ENCODE measurements at places on chromosomes 1 and 21. TPM values are rescaled to one million over a fixed set of nuclear protein-coding genes. Genes with fewer than 3 reads are reported as not detected.

CHRNB2 gene
- total RNA-seq, result not detected

DNA sequence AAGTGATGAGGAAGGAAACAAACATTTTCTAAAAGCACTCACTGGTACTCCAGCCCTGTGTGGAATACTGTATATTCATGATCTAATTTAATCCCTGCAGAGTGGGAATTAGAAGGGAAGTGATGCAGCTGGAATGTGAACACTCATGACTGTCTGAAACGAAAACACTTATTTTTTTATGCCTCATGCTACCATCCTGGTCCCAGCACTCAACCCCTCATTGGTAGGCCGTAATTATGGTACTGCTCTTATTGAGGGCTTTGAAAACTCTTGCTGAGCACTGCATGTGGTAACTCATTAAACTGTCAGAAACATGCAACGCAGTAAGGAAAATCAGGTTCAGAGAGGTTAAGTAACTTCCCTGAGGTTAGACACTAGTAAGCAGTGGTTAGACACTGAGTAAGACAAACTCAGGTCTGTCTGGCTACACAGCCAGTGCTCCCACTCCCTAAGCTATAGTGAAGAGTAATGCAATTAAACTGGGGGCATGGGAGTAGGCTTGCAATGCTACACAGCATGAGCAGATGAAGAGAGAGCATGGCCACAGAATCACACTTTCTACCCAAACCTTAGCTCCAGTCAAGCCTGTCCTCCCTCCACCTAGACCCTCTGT, 17.3 kb upstream of the TNFSF4 start:
- no peak overlapping the region for H3K27ac ChIP-seq
- peak; percentile 28 for DNase-seq
- no peaks in the 10 kb centered on the region for H3K4me1 ChIP-seq
- H3K4me3 ChIP-seq, result no peak overlapping the region
- H3K36me3 ChIP-seq, result no peaks in the 10 kb centered on the region
- H3K27me3 ChIP-seq, result no peaks in the 10 kb centered on the region

DNA sequence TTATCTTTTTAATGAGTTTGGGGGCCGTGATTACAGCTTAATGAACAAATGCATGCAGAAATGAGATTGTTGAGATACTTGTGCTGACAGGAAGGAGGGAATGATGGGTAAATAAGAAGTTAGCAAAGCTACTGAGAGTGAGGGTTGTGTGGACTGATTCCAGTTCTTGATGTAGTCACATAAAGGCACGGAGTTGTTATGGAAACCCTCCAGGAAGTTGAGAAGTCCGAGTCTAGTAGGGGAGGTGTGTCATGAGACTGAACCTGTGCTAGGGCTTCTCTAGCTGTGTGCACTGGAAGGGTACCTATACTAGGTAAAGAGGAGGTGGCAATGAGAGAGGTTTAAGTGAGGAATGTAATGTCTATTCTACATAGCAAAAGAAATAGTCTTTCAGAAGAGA, 475.7 kb downstream of the USP25 start:
- no peak for DNase-seq
- no peak overlapping the region for H3K27ac ChIP-seq
- no peaks in the 10 kb centered on the region for H3K4me1 ChIP-seq
- no peaks in the 10 kb centered on the region for H3K36me3 ChIP-seq
- no peak overlapping the region for H3K4me3 ChIP-seq

- H3K27ac ChIP-seq, result no peak overlapping the region
- H3K4me3 ChIP-seq, result no peak overlapping the region
- no peaks in the 10 kb centered on the region for H3K27me3 ChIP-seq
- no peaks in the 10 kb centered on the region for H3K4me1 ChIP-seq
These were observed 274.5 kb downstream of the CTH start for GRCh38 chr1:70685300-70686286.

CACNA1E gene
- not detected for total RNA-seq

LRRN2 gene
- not detected for total RNA-seq

- peaks cover 5% of the 10 kb centered on the region for H3K27me3 ChIP-seq
- no peak for DNase-seq
- no peaks in the 10 kb centered on the region for H3K4me1 ChIP-seq
- H3K4me3 ChIP-seq, result no peak overlapping the region
These were observed 6.5 kb upstream of the DNM3 start for GRCh38 chr1:171834821-171835220.

TMPRSS3 gene
- total RNA-seq, result not detected

DNA sequence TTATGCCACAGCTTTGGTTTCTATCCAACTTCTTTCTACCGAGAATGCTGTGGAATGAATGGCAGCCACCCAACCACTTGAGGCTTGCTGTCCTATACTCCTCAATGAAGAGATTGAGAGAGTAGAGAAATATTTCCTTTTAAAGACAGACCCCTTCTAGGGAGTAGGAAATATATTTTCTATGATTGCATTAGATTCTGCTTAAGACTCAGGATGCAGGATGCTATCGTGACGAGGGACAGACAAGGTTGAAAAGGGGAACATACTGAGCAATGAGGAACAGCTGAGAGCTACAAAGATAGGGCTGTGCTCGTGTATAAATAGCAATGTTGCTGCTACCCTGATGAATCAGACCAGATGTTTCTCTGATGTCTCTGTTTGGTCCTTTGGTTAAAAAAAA, 7.1 kb upstream of the RASAL2 start:
- H3K4me1 ChIP-seq, result no peaks in the 10 kb centered on the region
- peak; percentile 75 for DNase-seq
- H3K27me3 ChIP-seq, result no peaks in the 10 kb centered on the region
- H3K36me3 ChIP-seq, result no peaks in the 10 kb centered on the region
- H3K4me3 ChIP-seq, result no peak overlapping the region

CELF3 gene
- not detected for total RNA-seq

DNA sequence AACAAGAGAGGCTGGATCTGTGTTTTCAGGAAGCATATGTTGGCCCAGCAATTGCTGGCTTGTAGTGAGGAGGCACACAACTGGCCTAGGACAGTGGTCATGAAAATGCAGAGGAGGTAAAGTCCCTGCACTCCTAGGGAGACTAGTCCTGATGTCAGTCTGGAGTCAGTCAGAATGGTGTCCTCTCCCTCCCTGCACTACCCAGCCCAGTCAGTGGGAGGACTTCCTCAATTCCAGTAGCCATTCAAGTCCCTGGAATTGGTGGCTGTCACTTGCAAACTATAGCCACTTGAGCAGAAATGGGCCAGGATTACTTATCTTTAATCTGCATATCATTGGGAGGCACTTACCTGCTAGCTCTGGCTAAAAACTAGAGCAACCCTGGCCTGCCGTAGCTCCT, 18.6 kb downstream of the NDUFS5 start:
- peaks cover 22% of the 10 kb centered on the region for H3K36me3 ChIP-seq
- no peaks in the 10 kb centered on the region for H3K4me1 ChIP-seq

DNA sequence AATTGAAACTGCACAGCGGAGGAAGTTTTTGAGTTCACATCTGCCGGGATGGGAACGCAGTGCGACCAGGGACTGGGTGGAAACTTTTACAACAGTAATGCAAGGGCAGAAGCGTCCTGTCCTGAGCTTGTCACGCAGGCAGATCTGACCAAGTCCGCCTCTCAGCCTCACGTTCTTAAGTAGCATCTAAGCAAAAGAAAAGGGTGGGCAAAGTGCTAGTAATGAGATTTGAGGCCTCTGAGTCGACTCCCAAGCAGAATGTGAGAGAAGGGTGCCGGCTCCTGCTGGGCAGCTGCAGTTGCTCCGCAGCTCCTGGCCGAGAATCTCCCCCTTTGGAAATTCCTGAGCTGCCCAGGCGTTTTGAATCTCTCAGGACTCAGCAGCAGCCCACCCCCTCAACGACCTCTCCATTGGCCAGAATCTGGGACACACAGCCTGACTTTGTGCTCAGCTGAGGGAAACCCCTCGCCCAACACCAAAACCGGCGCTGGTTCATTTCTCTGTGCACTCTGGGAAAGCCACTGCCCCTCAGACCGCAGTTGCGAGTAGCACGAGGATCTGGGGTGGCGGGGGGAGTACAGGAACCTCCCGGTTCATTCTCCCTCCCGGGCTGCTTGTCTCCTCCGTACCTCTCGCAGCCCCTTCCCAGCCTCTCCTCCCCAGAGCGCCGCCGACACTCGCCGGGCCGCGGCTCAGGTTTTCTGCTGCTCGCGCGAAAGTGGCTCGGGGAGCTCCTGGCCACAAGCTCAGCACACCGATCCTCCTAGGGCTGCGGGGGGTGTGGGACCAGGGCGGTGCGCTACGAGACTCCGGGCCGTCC, 913 bp upstream of the S1PR1 start:
- H3K27ac ChIP-seq, result peak overlapping the region; percentile 54
- H3K4me1 ChIP-seq, result no peaks in the 10 kb centered on the region
- peak overlapping the region; percentile 54 for H3K4me3 ChIP-seq
- no peaks in the 10 kb centered on the region for H3K27me3 ChIP-seq

FAM151A gene
- total RNA-seq, result not detected

- peaks cover 43% of the 10 kb centered on the region for H3K4me1 ChIP-seq
- H3K27ac ChIP-seq, result peak overlapping the region; percentile 99
- peak; percentile 94 for DNase-seq
- H3K4me3 ChIP-seq, result peak overlapping the region; percentile 14
- no peaks in the 10 kb centered on the region for H3K27me3 ChIP-seq
These were observed 41.4 kb upstream of the COL6A2 start for GRCh38 chr21:46056450-46056903.

GRCh38 chr1:201767339-201767738, 61.6 kb upstream of the IPO9 start:
- H3K36me3 ChIP-seq, result no peaks in the 10 kb centered on the region
- DNase-seq, result no peak
- H3K27ac ChIP-seq, result no peak overlapping the region
- H3K27me3 ChIP-seq, result no peaks in the 10 kb centered on the region

GBP4 gene
- total RNA-seq, result not detected

DIO1 gene
- total RNA-seq, result not detected

GRCh38 chr1:92343061-92343460, 44.2 kb downstream of the RPAP2 start:
- H3K27ac ChIP-seq, result no peak overlapping the region
- DNase-seq, result no peak
- no peaks in the 10 kb centered on the region for H3K27me3 ChIP-seq
- peaks cover 8% of the 10 kb centered on the region for H3K36me3 ChIP-seq
- no peak overlapping the region for H3K4me3 ChIP-seq

GRCh38 chr1:31823780-31824179, 8.0 kb upstream of the SPOCD1 start:
- no peaks in the 10 kb centered on the region for H3K36me3 ChIP-seq
- no peaks in the 10 kb centered on the region for H3K4me1 ChIP-seq
- no peaks in the 10 kb centered on the region for H3K27me3 ChIP-seq
- DNase-seq, result no peak
- no peak overlapping the region for H3K4me3 ChIP-seq
- H3K27ac ChIP-seq, result no peak overlapping the region

CYP2J2 gene
- total RNA-seq, result not detected

LY9 gene
- total RNA-seq, result not detected

MLLT11 gene
- total RNA-seq, result 5.3 TPM

DNA sequence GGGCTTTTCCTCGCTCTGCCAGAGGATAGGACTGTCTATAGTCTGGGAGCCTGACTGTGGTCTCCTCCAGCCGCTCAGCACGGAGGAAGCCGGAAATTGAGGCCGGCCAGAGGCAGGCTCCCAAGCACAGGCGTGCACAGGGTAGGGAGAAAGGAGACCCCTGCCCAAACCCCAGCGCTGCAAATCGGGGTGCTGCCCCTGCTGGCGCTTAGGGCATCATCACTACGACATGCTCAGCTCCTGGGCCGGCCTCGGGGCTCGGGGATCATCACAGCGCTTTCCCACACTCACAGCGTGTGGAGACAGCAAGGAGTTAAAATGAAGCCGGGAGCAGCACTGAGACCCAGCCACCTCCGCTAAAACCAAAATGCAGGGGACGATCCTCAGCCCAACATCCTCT, 62.8 kb upstream of the ARHGEF16 start:
- peaks cover 68% of the 10 kb centered on the region for H3K27me3 ChIP-seq
- peaks cover 5% of the 10 kb centered on the region for H3K4me1 ChIP-seq
- no peaks in the 10 kb centered on the region for H3K36me3 ChIP-seq

DCST1 gene
- total RNA-seq, result not detected

FCGR3A gene
- total RNA-seq, result not detected

TSPAN1 gene
- 0.18 TPM for total RNA-seq

- no peak overlapping the region for H3K4me3 ChIP-seq
- H3K36me3 ChIP-seq, result no peaks in the 10 kb centered on the region
- no peak overlapping the region for H3K27ac ChIP-seq
These were observed 21.3 kb downstream of the SLC9C2 start for GRCh38 chr1:173581383-173582079.

ATP6V1G3 gene
- not detected for total RNA-seq

GREM2 gene
- 5.0 TPM for total RNA-seq

TCHH gene
- not detected for total RNA-seq

FNDC5 gene
- 1.7 TPM for total RNA-seq

GRCh38 chr1:29593601-29594382, 357.5 kb downstream of the PTPRU start:
- H3K36me3 ChIP-seq, result no peaks in the 10 kb centered on the region
- no peaks in the 10 kb centered on the region for H3K27me3 ChIP-seq
- H3K4me3 ChIP-seq, result no peak overlapping the region
- no peaks in the 10 kb centered on the region for H3K4me1 ChIP-seq

DNA sequence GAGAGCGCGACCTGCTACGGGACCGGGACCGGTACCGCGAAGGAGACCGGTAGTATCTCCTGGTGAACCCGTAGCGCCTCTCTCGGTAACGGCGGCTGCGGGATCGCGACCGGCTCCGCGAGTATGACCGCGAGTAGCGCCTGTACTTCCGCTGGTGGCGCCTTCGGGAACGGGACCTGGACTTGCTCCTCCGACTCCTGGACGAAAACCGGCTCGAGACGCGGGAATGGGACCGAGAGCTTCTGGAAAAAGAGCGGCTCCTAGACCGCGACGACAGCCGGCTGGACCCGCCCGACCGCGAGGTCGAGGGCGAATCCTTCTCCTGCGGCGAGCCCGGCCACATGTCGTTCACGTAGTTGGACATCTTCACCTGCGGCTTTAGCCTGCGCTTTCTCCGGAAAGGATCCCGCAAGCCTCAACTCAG, 642 bp downstream of the RSRP1 start:
- peak overlapping the region; percentile 93 for H3K27ac ChIP-seq
- no peaks in the 10 kb centered on the region for H3K27me3 ChIP-seq
- DNase-seq, result no peak
- H3K4me1 ChIP-seq, result no peaks in the 10 kb centered on the region

- H3K4me3 ChIP-seq, result no peak overlapping the region
- no peaks in the 10 kb centered on the region for H3K4me1 ChIP-seq
- H3K27me3 ChIP-seq, result no peaks in the 10 kb centered on the region
These were observed 14.7 kb downstream of the S1PR1 start for GRCh38 chr1:101251504-101251903.

GRCh38 chr1:66692681-66693080, 59.6 kb upstream of the DYNLT5 start:
- H3K27ac ChIP-seq, result no peak overlapping the region
- no peak overlapping the region for H3K4me3 ChIP-seq
- H3K4me1 ChIP-seq, result no peaks in the 10 kb centered on the region
- H3K36me3 ChIP-seq, result peaks cover 38% of the 10 kb centered on the region

GBP1 gene
- total RNA-seq, result 108 TPM

- DNase-seq, result no peak
- H3K27ac ChIP-seq, result no peak overlapping the region
- H3K27me3 ChIP-seq, result no peaks in the 10 kb centered on the region
- H3K4me3 ChIP-seq, result no peak overlapping the region
These were observed 37.5 kb downstream of the AJAP1 start for GRCh38 chr1:4691766-4692405.

GRCh38 chr1:192488058-192488457, 87.5 kb upstream of the RGS1 start:
- H3K27ac ChIP-seq, result no peak overlapping the region
- H3K36me3 ChIP-seq, result no peaks in the 10 kb centered on the region
- no peaks in the 10 kb centered on the region for H3K27me3 ChIP-seq
- DNase-seq, result no peak
- H3K4me1 ChIP-seq, result 0 out of 2 replicates have a peak, but pooled peaks cover 2% of the 10 kb centered on the region

GRCh38 chr1:165683848-165684485, 14.4 kb downstream of the ALDH9A1 start:
- H3K4me3 ChIP-seq, result no peak overlapping the region
- DNase-seq, result no peak
- no peak overlapping the region for H3K27ac ChIP-seq
- H3K36me3 ChIP-seq, result peaks cover 26% of the 10 kb centered on the region
- H3K27me3 ChIP-seq, result no peaks in the 10 kb centered on the region
- no peaks in the 10 kb centered on the region for H3K4me1 ChIP-seq
